ENCODE measurements at places on chromosomes 6 and 20.

GRCh38 chr6:99353126-99353525 is 3.7 kb upstream of the FAXC start:
- no peak for DNase-seq

GRCh38 chr6:157002774-157003173 is 225.6 kb downstream of the ARID1B start:
- DNase-seq = no peak

GRCh38 chr6:108805611-108806167 is 42.5 kb upstream of the ARMC2 start:
- DNase-seq = no peak

DNA sequence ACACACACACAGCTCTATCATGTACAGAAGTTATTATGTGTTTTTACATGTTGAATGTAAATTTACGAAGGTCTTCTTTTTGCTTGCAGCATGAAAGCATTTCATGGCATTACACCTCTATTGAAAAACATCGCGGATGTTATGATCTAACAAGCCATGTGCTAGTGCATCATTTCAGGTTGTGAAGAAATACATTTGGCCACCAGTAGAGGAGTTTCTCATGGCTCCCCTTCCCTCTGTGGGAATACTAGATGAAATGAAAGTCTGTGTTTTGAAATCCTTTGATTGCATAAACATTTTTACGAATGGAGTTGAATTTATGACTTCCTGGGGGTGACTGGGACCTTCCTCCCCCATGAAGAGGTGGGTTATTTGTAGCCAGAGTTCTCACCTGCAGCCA is 17.7 kb downstream of the MAS1 start:
- DNase-seq = no peak

DNA sequence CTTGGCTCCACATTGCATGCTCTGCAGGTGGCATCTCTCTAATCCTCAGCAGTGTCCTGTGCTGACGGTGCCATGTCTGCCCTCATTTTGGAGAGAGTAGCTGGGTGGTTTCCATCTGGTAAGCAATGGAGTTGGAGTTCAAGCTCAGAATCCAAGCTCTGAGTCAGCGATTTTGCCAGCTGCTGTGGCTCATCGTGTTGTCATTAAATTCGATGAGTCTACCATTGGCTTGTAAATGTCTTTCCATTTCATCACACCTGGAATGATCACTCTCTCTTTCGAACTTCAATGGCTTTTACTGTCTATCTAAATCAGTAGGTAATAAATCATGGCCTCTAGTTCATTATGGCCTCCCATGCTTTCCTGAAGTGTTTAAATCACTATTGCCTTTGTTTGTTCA is 378.5 kb upstream of the TSHZ2 start:
- DNase-seq = no peak

DNA sequence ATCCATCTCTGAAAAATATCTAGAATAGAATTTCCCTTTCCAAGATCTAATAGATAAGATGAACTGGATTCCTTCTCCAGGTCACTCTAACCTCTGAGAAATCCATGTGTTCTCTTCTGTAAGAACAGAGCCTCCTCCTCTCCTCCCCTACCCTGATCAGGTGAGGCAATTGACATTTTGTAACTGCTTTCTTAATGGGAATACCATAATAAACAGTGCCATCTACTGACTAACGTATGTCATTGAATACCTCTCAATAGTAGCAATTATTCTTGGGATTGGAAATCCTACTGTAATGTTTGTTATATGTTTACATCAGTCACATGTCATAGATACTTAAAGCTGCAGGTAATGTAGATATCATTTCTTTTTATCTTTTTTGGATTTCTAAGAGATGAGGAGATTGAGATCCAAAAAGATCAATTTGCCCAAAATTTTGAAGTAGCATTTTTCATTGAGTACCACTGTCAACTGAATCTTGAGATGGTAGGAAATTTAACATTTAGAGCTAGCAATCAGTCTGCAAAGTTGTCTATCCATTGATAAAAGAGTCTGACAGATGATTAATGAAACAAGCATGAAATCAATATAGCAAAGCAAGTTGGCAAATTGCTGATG is 365.8 kb upstream of the HSF2 start:
- DNase-seq = no peak

GRCh38 chr20:15098351-15098750 is 760.9 kb upstream of the FLRT3 start:
- DNase-seq = no peak

GRCh38 chr6:136945711-136946121 is 23.6 kb downstream of the SLC35D3 start:
- no peak for DNase-seq

- DNase-seq = no peak
Observed at GRCh38 chr6:68677058-68677457, 42.0 kb downstream of the ADGRB3 start.

GRCh38 chr20:12750221-12750620 is 258.6 kb upstream of the SPTLC3 start:
- DNase-seq = no peak

DNA sequence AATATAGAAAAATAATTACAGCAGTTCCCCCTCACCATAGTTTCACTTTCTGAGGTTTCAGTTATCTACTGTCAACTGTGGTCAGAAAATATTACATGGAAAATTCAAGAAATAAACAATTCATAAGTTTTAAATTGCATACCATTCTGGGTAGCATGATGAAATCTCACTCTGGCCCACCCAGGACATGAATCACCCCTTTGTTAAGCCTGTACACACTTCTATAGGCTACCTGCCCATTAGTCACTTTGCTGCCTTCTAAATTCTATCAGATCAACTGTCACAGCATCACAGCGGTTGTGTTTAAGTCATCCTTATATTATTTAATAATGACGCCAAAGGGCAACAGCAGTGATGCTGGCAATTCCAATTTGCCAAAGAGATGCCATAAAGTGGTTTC is 140.3 kb upstream of the RUNX2 start:
- no peak for DNase-seq

DNA sequence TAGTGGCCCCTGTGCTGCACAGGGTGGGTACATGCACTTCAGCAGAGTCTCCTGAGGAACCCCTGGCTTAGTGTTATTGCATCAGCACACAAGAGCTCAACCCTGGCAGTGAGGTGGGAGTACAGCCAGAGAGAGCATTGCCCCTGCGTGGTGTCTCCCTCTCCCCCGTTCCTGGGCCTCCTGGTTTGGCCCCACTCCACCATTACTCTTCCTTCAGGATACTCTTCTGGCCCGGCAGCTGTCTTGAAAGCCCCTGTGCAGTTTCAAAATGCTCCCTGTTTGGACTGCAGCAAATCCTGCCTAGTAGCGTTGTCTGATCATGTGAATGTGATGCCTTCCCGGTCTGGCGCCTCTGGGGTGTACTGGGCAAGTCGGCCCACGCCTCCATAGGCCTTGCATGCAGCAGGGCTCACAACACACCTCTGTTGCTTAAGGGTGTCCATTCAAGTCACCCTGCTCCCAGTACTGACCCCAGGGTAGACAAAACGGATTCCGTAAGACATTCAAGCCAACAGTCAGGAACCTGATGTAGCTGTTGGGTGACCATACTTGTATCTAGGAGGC is 32.1 kb downstream of the TXNDC5 start:
- no peak for DNase-seq

DNA sequence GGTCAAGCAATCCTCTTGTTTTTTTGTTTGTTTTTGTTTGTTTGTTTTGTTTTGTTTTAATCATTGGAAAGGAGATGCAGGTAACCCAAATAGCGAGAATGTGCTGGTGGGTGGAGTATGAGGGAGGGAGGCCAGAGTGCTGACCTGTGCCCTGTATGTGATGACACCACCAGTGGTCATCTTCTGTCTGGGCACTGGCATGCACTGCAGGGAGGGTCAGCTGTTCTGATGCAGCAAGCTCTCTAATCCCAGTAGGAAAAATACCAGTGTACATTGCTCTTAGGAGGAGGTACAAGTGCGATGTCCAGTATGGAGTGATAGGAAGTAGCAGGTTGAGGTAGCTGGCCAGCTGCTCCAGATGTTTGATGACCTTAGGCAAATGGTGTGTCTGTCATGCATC is 2.9 kb upstream of the CST1 start:
- no peak for DNase-seq

DNA sequence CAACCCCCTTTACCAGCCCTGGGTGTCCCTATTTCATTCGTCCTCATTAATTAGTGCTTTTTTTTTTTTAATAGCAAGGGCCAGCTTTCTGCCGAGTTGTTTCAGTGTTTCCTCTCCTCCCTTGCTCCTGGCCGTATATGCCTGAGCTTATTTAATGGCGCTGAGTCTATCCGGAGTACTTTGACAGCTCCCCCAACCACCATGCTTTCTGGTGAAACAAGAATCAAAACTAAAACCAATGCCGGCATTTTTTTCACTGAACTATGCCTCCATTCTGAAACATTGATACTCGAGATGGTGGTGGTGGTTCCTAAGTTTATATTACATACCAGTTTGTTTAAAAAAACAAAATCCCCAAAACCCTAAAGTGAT is 1.2 kb downstream of the DCBLD1 start:
- DNase-seq = no peak

DNA sequence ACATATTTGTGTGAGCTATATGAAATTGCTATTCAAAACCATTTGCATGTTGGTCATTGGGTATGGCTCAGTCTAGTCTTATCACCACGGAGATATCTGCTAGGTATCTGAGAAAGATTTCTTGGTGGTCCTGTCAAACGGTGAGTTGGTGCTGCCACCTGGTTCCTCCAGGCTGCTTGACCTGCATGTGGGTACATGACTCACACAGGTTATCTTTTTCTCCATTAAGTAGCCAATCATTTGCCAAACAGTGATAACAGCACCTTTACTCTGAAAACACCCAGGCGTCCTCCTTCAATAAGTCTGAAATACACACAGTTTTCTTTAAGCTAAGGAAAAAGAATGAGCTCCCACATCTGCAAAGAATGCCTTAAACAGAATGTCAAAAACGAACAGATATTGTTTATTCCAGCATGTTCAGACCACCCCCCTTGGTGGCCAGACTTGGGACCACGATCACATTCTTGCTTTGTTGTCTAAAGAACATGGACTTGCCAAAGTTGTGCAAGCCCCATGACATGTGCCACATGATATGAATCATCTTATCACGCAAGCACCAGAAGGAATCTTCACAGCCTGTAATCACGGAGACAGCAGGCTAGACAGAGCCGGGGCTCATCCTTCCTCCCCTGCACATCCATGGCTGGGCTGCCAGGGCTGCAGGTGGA is 200.7 kb upstream of the THBS2 start:
- no peak for DNase-seq

DNA sequence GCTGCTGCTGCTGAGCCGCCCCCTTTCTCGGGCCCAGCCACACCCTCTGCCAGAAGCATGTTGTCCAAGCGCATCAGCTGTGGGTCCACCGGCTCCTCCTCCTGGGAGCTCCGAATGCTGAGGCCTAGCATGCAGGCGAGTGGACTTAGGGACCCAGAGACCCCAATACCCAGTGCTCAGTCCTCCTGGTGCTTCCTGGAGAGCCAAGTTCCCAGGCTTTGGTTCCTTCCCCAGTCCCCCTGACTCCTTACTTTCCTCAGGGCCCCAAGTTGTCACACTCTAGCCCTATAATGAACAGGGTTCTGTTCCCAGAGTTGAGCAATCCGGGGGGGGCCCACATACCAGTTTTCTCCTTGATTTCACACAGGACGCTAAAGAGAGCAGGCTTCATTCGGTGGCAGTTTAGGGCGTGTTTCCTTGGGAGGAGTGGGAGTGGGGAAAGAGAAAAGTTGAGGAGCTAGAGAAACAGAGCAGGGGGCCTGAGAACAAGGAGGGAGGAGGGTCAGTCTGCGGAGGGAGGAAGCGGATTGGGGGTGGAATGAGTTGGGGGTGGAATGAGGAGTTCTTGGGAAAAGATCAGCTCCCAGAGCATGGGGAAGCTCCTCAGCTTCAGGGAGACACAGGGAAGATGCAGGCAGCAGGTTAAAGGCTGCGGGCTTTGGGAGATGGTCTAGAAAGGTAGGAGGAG is 1.5 kb downstream of the PBX2 start:
- DNase-seq = no peak

GRCh38 chr6:30681766-30682142 is 4.7 kb downstream of the PPP1R18 start:
- DNase-seq = no peak

GRCh38 chr6:21382821-21383449 is 210.6 kb upstream of the SOX4 start:
- DNase-seq = no peak

GRCh38 chr6:1561355-1561754 is 48.4 kb upstream of the FOXC1 start:
- no peak for DNase-seq

DNA sequence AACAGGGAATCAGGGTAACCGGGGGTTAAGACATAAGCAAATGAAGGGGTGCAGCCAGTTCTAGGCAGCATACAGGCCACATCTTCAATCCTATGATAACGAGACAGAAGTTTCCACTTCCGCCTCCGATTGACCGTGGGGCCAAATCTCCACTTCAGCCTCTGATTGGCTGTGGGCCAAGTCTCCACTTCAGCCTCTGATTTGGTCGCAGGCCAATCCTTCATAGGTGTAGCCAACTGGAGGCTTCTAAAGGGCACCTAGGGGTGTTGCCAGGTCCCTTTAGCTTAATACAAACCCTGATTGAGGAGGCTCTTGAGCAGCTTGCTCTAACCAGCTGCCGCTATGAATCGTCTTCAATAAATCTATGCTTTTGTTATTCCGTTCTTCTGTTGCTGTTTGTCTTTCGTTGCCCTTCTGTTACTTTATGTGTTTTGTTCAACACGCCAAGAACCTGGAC is 2.1 kb upstream of the ERGIC3 start:
- no peak for DNase-seq

DNA sequence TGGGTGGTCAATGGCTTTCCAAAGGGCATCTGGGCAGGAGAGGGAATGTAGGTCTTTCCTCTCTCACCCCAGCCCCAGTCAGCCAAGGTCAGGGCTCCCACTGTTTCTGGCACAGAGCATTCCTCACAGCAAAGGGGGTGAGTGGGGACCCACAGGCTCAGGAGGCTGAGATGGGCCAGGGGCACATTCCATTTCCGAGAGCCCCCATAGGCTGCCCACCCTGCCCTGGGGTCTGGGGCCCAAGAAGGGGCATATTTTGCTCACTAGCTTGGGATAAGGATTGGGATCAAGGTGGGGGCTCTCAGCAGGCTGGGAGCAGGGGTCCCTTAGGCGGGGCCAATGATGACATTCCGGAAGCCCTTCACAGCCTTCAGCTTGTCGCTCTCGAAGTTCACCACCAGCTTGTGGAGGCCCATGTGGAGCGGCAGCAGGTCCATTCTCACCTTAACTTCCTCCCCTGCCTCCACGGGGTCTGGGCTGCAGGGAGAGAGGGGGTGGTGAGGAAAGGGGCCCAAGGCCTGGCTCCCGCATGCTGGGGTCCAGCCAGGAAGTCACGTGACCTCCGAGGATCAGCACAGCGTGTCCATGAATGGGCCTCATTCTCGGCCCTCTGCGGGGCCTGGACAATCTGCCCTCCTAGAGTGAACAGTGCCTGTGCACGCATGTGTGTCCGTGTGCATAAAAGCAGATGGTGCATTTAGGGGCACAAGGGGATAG is 35.0 kb downstream of the TGM2 start:
- DNase-seq = no peak

- no peak for DNase-seq
Observed at GRCh38 chr6:95614094-95614493, 36.8 kb downstream of the MANEA start.

- DNase-seq = no peak
Observed at GRCh38 chr6:7135755-7136154, 28.0 kb downstream of the RREB1 start.

GRCh38 chr6:11380969-11381744 is 148.7 kb upstream of the NEDD9 start:
- no peak for DNase-seq

All from cortex of kidney (tissue), 1 donor.